ENCODE measurements at places on chromosomes 12 and 14.

DNA sequence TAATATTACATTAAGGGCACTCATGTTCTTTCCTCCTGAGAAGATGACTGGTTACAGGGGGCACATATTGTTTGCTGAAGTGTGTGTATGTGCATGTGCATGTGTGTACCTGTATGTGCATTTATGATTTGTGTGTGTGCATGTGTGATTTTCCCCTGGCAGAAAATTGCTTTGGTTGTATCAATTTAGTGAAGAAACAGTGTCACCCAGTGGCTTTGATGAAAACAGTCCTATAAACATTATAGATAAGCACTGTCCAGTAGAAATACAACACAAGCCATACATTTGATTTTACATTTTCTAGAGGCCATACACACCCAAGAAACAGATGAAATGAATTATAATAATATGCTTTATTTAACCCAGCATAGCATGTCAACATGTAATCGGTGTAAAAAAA, 8.6 kb downstream of the PDE3A start:
- DNase-seq = no peak

DNA sequence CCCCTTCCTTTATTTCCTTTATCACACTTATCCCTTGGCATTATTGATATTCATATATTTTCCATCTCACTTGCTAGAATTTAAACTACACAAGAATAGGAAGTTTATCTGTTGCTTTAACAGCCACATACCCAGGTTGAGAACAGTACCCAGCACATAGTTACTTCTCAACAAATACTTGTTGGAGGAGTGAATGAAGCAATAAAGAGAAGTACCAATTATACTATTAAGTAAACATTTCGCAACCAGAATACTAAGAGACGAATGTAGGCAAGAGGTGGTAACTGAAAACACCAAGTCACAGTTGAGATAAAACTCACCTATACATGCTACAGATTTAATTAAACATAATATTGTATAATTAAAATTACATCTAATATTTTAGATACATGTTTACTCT, 110.9 kb downstream of the FSCB start:
- no peak for DNase-seq

GRCh38 chr14:55798406-55798805, 218.4 kb downstream of the KTN1 start:
- no peak for DNase-seq

DNA sequence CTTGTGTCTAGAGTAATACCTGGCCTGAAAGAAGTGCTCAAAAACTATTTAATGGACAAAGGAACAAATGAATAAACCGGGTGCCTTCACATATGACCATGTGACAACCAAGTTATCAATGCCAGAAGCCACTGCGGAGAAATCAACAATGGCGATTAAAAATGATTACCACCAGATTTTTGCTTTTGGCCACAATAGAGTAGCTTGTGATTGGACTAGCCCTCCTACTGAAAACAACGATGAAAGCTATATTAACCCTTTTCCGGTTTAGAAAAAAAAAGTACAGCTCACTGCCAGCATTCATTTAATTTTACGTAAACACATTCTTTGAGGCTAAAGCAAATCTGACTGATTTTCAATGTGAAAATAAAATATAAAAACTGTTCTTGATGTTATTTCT, 41.6 kb upstream of the TTC7B start:
- no peak for DNase-seq

DNA sequence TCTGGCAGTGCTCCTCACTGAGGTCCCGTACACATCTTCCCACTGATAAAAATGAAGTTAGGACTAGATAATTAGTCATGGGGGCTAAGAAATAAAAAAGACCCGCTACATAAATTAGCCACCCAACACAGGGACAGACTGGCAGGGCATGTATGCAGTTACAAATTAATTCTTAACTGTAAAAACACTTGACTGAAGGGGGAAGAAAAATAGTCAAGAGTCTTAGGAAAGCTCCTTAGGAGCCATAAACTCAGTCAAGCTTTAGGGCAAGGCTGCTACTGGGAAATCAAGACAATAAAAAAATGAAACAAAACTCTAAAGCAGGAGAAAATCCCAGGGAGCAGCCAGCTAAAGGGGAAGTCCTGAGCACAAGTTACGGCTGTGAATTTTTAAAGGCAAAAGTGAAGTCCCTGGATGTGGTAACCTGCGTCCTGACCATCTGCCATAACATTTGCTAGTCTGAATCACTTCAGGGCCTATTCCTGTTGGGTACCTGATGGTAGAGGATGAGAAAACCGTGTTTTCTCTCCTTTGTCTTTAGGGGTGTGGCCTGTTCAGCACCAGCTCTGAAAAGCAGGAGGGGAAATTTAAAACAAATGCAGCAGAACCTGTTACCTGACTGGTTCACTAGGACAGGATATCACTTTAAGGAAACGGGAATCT, 7.5 kb upstream of the NPFF start:
- no peak for DNase-seq

DNA sequence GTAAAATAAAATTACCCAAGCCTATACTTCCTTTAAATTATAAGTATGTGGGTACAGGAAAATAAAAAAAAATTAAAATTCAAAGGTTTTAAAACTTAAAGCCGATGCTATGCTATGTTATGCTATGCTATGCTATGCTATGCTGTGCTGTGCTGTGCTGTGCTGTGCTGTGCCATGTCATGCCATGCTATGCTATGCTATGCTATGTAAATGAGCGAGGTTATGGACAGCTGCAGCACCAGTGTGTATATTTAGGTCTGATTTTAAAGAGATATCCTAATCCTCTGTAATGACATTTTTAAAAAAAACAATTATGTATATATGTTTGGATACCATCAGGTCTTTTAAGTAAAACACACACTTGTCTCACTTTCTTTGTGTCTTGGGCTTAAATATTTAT, 1822.0 kb upstream of the SEL1L start:
- DNase-seq = no peak

GRCh38 chr12:95240556-95240955, 22.9 kb downstream of the VEZT start:
- no peak for DNase-seq

DNA sequence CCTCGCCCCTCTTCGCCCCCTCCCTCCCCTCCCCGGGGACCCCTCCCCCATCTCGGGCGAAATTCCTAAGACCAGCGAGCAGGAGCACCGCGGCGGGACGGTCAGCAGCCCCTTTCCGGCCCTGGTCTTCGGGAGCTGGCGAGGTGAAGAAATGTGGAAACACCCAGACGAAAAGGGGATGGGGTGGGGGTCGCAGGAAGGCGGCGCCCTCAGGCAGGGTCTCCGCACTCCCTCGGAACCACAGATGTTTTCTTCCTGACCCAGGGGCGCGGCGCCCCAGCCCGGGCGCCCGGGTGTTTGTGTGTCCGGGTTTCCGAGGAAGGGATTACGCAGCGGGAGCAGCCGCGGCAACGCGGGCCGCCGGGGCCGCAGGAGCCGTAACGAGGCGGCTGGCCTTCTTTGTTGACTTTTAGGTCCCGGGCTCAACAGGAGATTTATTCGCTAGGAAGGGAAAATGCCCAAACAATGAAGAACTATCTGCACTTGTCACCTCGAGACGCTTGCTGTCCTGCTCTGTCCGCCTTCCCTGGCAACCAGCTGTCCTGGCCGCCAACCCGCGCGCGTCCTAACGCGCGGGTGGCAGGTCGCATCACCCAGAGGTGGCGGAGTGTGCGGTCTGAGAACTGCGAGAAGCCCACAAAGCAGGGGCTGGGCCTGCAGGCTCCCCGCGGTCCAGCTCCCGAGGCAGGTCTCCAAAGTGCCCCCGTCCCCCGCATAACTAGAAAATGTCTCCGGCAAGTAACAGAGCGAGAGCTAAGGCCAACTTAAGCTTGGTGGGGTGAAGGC, 7.0 kb downstream of the FOXA1 start:
- DNase-seq = no peak
